ENCODE measurements at places on chromosomes 2 and 18. TPM values are rescaled to one million over a fixed set of nuclear protein-coding genes. Genes with fewer than 3 reads are reported as not detected.

- no peaks in the 10 kb centered on the region for H3K4me1 ChIP-seq
- no peak for DNase-seq
- H3K36me3 ChIP-seq = no peaks in the 10 kb centered on the region
Observed at GRCh38 chr2:231696004-231696367, 12.3 kb upstream of the PTMA start.

Gene NMUR1
- total RNA-seq = 0.13 TPM

Gene EPB41L5
- total RNA-seq = 43.9 TPM

GRCh38 chr2:26805241-26805676 is 19.4 kb downstream of the CENPA start:
- no peak for DNase-seq
- no peaks in the 10 kb centered on the region for H3K27me3 ChIP-seq
- H3K4me1 ChIP-seq = peaks cover 9% of the 10 kb centered on the region
- H3K36me3 ChIP-seq = peaks cover 3% of the 10 kb centered on the region
- H3K27ac ChIP-seq = no peak overlapping the region
- no peak overlapping the region for H3K4me3 ChIP-seq

GRCh38 chr2:38622210-38622609 is 19.5 kb upstream of the HNRNPLL start:
- H3K27me3 ChIP-seq = no peaks in the 10 kb centered on the region
- no peak for DNase-seq
- H3K4me3 ChIP-seq = no peak overlapping the region
- H3K27ac ChIP-seq = no peak overlapping the region
- H3K4me1 ChIP-seq = peaks cover 10% of the 10 kb centered on the region
- no peaks in the 10 kb centered on the region for H3K36me3 ChIP-seq

Gene FLACC1
- 1.1 TPM for total RNA-seq

All from mesothelial cell of epicardium (in vitro differentiated cells).